ENCODE measurements at places on chromosomes 11 and 22. TPM values are rescaled to one million over a fixed set of nuclear protein-coding genes. Genes with fewer than 3 reads are reported as not detected.

DNA sequence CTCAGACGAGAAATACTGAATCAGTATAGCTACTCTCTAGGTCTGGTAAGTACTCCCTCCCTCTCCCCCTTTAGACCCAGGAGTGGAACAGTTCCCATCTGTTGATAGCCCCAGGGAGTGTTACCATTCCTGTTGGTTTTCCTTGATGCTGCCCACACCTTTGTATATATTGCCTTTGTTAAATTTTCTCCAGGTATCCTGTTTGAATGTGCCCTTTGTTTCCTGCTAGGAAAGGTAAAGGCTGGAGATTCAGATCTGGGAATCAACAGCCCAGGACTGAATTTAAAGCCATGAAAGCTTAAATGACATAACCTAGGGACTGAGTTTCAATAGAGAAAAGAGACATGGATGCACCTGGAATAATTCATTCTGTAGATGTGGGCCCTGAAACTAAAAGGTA is 68.3 kb downstream of the CCDC83 start:
- no peak for DNase-seq

Gene HIRA
- 46.0 TPM for total RNA-seq

DNA sequence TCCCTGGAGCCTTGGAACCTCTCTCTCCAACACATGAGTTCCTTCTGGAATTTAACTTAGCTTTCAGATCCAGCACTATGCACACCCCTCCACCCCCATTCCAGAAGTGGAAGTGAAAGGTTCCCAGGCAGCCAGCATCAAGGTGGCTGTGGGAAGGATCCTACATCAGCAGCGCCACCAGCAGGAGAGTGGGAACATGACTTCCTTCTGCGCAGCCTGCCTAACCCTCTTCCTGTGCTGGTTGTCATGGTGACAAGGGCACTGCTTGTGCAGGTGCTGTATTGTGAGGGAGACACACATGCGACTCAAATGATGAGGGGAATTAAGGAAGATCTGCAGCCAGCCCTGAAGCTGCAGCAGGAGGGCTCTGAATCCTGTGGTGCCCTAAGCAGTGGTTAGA is 904.5 kb upstream of the API5 start:
- no peak for DNase-seq

GRCh38 chr11:2699185-2699530 is 636 bp downstream of the KCNQ1OT1 start:
- no peak for DNase-seq

DNA sequence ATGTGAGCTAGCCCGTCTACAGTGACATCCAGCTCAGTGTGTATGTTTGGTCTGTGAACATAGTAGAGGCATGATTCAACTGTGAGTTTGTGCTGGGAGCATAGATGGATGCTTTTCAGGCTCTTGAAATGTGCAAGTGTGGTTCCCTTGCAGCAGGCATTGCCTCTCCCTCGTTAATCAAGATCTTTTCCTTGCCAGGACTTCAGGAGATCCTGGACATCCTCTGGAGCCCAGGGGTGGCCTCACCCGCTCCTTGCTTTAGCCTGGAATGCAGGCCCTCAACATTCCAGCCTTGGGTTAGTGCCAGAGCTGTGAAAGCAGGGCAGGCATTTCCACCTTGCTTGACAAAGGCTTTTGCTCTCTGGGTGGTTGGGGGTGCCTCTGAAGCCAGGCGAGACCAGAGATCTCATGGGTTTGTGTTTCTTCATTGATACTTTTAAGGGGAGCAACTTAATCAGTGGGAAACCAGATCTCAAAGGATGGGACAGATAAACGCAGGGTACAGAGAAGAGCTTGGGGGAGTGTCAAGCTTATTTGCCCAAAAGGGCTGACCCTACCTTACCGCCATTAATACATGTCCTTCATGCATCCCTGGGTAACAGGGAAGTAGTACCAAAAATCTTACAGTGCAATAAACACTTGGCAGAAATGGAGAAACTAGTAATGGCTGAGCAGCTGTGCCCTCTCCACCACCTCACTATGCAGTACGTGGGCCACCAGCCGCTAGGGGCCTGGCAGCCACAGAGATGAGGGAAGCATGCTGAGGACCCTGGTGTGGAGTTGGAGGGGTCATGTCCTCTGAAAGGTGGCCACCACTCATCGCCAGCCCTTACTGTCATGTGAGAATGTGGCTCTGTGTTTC is 72.1 kb downstream of the PTPRJ start:
- DNase-seq = no peak

DNA sequence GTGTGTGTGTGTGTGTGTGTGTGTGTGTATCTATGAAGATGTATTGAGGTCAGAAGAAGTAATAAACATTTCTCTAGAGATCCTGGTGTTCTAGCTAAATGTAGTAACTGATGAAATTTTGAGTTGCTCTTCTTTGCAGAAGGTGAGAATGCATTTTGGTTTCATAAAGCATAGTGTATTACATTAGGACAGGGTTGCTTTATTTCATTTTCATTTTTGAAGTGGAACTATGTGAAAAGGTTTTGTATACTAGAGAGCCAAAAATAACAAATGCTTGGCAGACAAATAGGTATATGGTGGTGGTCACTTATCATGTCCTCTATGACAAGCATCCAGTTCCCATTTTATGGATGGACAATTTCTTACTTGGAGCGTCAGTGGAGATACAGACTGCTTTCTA is 99.0 kb downstream of the CASP12 start:
- DNase-seq = no peak

Gene INSC
- not detected for total RNA-seq

DNA sequence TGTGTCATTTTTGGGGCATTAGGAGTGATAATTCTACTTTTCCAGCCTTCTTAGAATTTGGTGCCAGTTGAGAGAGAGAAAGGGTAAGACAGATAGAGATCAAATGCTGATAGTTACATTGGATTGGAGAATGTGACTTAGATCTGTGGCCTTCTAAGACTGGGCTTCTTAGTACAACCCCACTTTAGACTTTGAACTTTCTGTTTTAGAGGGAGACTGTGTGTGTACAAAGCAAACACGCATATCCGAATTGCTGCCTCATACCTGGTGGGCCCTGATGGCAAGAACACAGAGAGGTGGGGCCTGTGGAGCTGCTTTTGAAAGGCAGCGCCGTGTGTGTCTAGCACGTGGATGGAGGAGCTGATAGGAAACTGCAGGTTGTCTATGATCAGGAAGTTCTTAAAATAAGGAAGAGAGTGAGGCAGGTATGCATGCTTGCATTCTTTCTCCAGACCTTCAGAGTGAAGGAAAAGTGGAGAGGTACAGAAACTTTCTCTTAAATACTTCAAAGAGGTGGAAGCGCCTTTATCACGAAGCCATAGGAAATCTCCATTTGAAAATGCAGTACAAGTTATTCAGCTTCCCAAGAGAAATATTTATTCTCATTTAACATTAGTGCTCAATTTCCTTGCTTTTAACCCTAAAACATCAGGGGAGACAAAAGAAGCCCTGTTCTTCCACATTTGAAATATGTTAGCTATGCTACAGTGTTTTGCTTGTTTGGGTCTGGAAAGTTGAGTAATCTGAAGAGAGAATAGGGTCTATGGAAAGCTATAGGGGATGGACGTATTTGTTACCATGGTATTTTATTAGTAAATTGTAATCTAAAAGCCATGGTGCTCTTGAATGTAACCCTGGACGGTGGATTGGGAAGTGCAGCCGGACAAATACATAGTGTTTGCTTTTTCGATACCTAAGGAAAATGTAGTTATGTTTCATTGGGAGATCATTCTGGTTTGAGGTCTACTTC is 13.7 kb downstream of the PDHX start:
- no peak for DNase-seq

DNA sequence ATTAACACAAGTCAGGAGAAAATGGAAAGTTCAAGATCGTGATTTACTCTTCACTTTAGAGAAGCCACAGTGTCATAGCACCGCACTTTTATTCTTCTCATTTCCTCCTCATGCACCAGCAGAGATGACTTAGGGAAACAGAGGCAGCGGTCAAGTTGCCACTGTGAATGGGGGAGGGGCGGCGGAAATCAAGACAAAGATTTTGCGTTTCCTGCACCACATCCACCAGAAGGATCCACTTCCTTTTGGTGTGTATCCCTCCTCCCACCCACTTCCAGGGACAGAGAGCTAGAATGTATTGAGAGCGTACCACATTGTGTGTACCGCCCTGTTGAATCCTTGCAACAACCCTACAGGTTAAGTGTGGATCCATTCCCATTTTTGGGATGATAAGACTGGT is 21.8 kb downstream of the TSPAN18 start:
- no peak for DNase-seq

Gene NRGN
- 6.1 TPM for total RNA-seq

GRCh38 chr11:63517156-63517555 is 11.3 kb downstream of the LGALS12 start:
- no peak for DNase-seq

DNA sequence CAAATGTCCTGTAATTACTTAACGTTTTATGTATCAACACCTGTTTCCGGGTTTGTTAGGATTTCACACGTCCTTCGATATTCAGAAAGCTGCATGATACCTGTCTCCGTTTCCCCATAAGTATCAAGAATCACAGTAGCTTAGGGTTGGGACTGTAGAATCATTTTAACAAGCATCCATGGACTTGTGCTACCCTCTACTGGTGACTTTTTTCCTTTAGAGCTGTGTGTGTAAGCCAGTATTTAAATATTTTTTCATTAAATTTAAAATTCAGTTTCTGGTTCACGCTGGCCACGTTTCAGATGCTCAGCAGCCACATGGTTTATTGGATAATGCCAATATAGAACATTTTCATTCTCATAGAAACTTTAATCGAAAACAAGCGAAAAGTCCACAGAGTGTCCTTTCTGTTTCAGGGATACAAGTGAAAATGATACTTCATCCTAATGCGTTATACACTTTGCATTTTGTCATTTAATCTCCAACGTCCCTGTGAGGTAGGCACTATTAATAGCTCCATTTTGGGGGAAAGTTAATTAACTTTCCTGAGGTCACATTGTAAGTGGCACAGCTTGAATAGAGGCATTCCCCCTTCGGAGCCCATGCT is 61.5 kb upstream of the SLC25A18 start:
- DNase-seq = peak; percentile 23

GRCh38 chr22:38469306-38469781 is 1.4 kb downstream of the KDELR3 start:
- DNase-seq = no peak

Gene MYOD1
- not detected for total RNA-seq
